ENCODE measurements at places on chromosomes 12 and 14.

GRCh38 chr14:83433618-83434017 lies 1900.0 kb upstream of the SEL1L start:
- DNase-seq, result no peak

- DNase-seq, result no peak
Measured at GRCh38 chr12:124599074-124599999, 31.9 kb upstream of the NCOR2 start.

GRCh38 chr14:89801136-89801535 lies 153.4 kb downstream of the EFCAB11 start:
- DNase-seq, result no peak

- DNase-seq, result no peak
Measured at GRCh38 chr14:22803687-22803974, 11.6 kb downstream of the SLC7A7 start.

DNA sequence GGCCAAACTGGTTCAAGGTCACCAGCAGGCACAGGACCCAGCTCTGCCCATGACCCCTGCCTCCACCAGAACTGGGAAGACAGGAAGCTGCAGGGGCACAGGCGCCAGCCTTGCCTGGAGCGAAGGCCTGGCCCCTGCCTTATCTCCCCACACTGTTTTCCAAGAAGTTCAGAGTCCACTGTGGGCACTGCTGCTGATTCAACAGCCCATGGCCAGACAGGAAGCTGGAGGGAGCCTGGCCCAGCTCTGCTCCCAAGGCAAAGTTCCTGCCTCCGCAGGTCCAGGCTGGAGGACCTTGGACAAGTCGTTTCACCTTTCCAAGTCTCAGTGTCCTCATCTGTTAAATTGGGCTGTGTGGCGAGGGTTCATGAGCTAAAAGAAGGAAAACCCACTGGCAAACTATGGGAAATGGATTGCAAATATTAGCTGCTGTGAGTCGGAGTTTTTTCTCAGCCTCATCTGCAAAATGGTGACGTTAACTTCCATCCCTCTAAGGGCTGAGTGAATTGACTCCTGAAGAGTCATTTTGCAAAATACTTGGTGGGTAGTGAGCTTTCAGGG lies 1.2 kb downstream of the PHETA1 start:
- DNase-seq, result no peak

- DNase-seq, result no peak
Measured at GRCh38 chr12:2255311-2255710, 202.5 kb downstream of the CACNA1C start.

DNA sequence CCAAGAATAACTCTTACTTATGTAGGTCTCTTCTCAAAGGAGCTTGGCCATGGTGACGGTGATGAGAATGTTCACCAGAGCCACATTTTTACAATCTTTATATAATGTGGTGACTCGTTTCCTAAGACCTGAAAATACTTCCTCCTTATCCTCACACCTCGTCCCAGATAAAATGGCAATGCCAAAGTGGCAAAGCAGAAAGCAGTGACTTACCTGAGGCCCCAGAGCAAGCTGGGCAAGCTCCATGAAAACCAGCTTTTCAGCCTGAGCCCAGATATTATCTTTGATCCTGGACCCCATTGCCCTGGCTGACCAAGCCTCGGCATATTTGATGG lies 173.6 kb upstream of the PRMT8 start:
- DNase-seq, result no peak

GRCh38 chr12:79850610-79851299 lies 84.1 kb downstream of the PPP1R12A start:
- DNase-seq, result no peak

GRCh38 chr12:124432376-124432775 lies 135.0 kb downstream of the NCOR2 start:
- DNase-seq, result no peak

DNA sequence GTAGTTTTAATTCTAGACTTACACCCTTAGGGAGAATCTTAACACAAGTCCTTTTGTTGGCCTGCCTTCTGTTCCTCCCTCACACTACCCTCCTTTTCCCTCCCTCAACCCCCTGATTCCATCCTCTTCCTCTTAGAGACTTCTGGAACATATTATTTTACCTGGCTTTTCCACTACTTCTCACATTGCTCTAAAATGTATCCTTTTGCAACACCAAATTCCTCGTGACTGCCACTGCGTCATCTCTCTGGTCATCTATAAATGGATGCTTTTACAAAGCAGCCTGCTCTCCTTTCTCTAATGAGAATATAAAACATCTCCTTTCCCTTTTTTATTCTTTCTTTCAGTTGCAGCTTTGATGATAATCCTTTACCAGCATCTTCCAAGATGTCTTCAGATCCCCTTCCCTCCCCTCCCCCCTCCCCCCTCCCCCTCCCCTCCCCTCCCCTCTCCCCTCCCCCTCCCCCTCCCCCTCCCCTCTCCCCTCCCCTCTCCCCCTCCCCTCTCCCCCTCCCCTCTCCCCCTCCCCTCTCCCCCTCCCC lies 93.6 kb downstream of the DIP2B start:
- DNase-seq, result no peak

DNA sequence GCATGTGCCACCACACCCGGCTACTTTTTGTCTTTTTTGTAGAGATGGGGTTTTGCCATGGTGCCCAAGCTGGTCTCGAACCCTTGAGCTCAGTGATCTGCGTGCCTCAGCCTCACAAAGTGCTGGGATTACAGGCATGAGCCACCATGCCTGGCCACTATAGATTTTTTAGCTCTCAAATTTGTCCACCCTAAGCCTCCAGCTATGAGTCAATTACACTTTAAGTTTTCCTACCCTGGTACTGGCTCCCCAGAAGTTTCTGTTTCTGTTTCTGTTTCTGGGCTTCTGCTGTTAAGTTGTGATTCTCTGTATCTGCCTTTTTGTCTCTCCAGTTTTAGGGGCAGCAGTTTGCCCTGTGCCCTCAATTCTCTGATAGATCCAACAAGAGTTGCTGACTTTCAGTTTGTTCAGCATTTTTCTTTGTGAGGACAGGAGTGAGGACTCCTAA lies 4.4 kb upstream of the TINF2 start:
- no peak for DNase-seq

DNA sequence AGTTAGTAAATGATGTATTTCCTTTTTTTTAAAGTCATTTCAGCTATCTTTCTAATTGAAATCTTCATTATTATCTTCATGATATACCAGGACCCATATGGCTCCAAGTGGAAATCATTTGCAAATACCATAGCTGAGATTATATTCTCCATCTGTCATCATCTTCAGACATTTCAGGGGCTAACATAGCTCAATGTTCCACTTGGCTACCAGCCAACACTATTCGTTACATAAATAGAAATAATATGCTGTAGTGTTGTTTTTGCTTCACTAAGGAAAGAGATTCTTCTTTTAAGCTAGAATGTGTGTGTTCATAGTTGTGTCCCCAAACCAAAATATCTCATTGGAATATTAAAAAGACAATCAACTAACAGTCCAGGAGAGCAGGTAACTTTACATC lies 225.1 kb downstream of the DIO2 start:
- no peak for DNase-seq

- DNase-seq, result no peak
Measured at GRCh38 chr14:65243766-65244442, 141.6 kb upstream of the MAX start.
